ENCODE measurements at places on chromosomes 6 and 20.

- no peak overlapping the region for H3K4me3 ChIP-seq
- H3K4me1 ChIP-seq = peaks cover 4% of the 10 kb centered on the region
- H3K36me3 ChIP-seq = peaks cover 11% of the 10 kb centered on the region
- DNase-seq = no peak
- H3K27me3 ChIP-seq = no peaks in the 10 kb centered on the region
Measured at GRCh38 chr6:43673444-43674084, 14.0 kb downstream of the MRPS18A start.

GRCh38 chr20:7323957-7324356 is 556.5 kb downstream of the BMP2 start:
- no peak overlapping the region for H3K4me3 ChIP-seq
- no peaks in the 10 kb centered on the region for H3K36me3 ChIP-seq
- DNase-seq = no peak

DNA sequence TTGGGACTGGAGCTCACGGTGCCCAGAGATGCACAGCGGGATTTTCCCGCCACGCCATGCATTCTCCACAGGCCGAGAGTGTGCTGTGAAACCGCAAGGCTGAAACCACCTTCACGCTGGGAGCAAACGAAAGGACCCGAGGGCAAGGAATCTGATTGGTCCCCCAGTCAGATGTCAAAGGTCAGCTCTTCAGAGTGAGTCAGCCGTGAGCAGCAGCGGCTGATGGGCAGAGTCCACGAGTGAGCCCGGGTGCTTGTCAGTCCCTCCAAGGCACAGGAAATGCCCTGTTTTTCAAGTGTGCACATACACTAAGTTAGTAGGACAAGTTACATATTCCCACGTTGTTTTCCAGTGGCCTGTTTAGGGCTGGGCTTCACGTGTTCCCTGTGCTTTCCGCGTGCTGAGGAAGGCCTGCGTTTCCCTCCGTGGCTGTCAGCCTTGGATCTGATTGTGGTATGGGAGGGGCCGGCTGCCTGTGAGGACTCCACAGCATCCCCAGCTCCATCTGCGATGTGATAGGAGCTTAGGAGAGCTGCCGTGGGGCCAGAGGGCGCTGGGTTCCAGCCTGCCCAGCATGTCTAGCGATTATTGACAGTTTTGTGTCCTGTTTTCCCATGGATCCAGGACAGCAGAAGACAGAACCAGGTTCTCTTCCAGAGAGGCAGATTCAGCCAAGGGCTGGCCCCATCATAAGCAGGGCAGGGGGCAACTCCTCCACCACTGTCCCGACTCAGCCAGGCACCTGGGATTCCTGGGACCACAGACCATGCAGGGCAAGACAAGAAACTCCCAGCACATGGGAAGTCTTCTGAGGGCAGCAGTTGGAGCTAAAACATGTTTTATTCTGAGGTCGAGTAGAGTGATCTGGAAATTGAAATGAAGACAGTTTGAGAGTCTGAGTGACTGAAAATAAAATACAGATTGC is 38.2 kb upstream of the FRMD1 start:
- H3K4me1 ChIP-seq = no peaks in the 10 kb centered on the region
- H3K27ac ChIP-seq = no peak overlapping the region
- no peaks in the 10 kb centered on the region for H3K27me3 ChIP-seq
- DNase-seq = no peak

GRCh38 chr6:100126790-100127484 is 132.9 kb upstream of the MCHR2 start:
- DNase-seq = no peak
- H3K4me3 ChIP-seq = no peak overlapping the region
- H3K36me3 ChIP-seq = no peaks in the 10 kb centered on the region
- H3K27ac ChIP-seq = no peak overlapping the region
